ENCODE measurements at places on chromosomes 4 and X.

- no peaks in the 10 kb centered on the region for H3K36me3 ChIP-seq
- DNase-seq: no peak
- H3K4me3 ChIP-seq: no peak overlapping the region
- H3K27ac ChIP-seq: no peak overlapping the region
Observed at GRCh38 chrX:111284631-111285293, 14.5 kb upstream of the CAPN6 start.

DNA sequence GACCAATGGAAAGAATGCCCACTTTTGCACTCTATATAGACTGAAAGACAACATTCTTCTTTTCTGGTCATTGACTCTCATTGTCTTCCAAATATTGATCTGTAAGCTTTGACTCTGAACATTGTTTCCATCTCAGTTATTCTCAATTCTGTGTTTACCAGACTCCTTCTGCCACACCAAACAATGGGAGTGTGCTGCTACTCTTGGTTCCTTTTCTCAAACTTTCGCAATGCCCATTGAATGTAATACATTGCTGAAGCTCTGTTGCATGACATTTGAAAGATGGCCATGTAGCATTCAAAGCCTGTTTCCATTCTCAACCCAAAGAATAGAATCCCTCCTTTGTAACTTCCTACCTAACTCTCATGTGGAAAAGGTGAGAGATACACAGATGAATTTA is 136.2 kb downstream of the BTC start:
- no peaks in the 10 kb centered on the region for H3K27me3 ChIP-seq
- no peak for DNase-seq
- H3K27ac ChIP-seq: no peak overlapping the region
- no peaks in the 10 kb centered on the region for H3K36me3 ChIP-seq
- H3K4me3 ChIP-seq: no peak overlapping the region
- H3K4me1 ChIP-seq: no peaks in the 10 kb centered on the region

- no peaks in the 10 kb centered on the region for H3K4me1 ChIP-seq
- no peak for DNase-seq
- no peaks in the 10 kb centered on the region for H3K27me3 ChIP-seq
- H3K4me3 ChIP-seq: no peak overlapping the region
Observed at GRCh38 chr4:19940861-19941260, 310.8 kb upstream of the SLIT2 start.

GRCh38 chr4:164081801-164082200 is 587.3 kb downstream of the TMA16 start:
- H3K4me1 ChIP-seq: no peaks in the 10 kb centered on the region
- no peak overlapping the region for H3K4me3 ChIP-seq
- no peaks in the 10 kb centered on the region for H3K36me3 ChIP-seq
- no peak overlapping the region for H3K27ac ChIP-seq
- DNase-seq: no peak
- H3K27me3 ChIP-seq: no peaks in the 10 kb centered on the region

DNA sequence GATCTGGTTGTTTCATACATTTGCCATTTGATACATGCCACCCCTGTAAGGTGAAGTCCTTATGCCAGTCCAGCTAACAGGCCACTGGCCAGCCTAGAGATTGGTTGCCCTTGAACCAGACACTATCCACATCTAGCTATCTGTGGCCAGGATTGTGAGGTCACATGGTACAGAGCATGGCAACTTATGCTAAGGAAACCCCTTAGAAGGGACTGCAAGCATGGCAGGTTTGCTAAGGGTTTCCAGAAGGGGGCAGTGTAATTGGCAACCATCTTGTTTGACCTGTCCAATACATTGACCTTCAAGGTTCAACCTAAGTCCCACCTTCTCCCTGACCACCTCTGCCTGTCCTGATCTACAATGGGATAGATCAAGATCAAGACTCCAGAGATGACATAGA is 47.5 kb downstream of the SMC1A start:
- no peak for DNase-seq
- H3K4me3 ChIP-seq: no peak overlapping the region
- H3K36me3 ChIP-seq: peaks cover 16% of the 10 kb centered on the region
- H3K27ac ChIP-seq: no peak overlapping the region

DNA sequence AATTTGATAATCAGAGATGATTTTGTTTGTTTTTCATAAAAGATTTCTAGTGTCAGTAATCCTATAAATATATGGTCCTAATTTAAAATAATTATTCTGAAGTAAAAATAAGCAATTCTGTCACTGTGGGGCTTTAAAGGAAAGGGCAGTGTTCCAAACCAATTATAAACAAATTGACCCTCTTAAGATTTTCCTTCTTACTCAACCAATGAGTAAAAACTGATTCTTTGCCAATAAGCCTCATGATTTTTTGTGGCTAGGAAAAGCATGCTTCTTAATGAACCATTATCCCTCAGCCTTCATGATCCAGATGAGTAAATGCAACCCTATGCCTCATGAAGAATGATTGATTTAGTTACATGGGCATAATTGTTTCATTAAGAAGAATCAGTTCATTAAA is 1010.4 kb downstream of the ADGRL3 start:
- no peaks in the 10 kb centered on the region for H3K4me1 ChIP-seq
- H3K36me3 ChIP-seq: no peaks in the 10 kb centered on the region
- DNase-seq: no peak
- H3K27ac ChIP-seq: no peak overlapping the region

DNA sequence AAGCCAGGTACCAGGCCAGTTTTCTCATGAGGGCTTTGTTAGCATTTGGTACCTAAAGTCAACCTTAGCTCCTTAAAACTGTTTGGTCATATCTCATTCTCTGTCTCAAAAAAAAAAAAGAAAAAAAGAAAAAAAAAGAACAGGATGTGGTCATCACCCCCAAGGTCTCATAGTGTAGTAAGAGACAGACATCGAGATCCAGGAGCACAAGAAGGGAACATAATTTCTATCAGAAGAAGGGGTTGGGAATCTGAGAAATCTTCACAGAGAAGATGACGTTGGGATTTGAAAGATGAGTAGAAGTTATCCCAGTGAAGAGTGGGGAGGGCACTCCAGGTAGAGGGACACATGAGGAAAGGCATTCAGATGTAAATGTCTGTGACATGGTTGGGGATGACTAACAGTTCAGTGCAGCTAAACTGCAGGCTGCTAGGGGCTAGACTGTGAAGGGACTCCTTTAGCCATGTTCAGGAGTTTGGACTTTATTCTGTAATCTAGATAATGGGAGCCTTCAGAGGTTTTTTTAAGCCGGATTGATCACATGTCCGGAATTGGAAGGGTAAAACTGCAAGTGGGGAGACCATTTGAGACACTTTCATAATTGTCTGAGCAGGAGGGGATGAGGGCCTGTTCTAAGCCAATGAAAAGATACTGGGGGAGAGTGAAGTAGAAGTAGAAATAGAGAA is 26.9 kb upstream of the GJB1 start:
- no peaks in the 10 kb centered on the region for H3K36me3 ChIP-seq
- H3K27ac ChIP-seq: no peak overlapping the region
- no peak for DNase-seq
- peak overlapping the region; percentile 45 for H3K4me3 ChIP-seq

DNA sequence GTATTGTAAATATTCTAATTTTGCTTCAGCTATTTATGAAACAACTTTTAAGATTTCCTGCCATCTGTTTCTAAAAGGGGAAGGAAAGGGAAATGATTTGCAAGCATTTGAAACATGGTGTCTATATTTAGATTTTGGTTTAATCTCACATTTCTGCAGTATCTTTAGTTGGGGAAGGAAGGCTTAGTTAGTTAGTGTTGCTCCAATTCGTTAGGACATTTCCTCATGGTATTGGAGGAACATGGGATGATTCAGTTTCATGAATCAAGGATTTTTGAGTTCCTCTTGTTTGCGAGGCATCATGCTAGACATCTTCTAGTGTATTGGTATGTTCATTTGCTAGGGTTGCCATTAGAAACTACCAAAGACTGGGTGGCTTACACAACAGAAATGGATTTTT is 20.5 kb upstream of the TMEM192 start:
- H3K27ac ChIP-seq: no peak overlapping the region
- no peaks in the 10 kb centered on the region for H3K36me3 ChIP-seq
- H3K27me3 ChIP-seq: no peaks in the 10 kb centered on the region

- H3K36me3 ChIP-seq: no peaks in the 10 kb centered on the region
- DNase-seq: no peak
Observed at GRCh38 chr4:173990126-173990868, 293.2 kb downstream of the FBXO8 start.

DNA sequence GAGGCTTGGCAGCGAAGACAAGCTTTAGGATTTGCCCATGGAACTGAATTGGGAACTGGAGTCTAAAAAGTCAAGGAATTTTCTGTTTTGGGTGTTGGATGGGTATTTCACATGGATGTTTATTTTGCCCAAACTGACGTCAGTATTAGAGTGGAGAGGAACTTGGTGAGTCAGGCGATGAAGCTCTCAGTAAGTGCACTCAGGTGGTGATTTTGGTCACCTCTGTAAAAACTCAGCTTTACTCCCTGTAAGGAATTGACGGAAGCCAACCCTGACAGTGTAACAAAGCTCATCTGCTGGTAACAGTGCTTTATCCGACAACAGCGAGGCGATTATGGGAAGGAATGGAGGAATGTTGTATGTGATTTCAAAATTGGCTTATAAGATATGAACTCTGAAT is 77.0 kb upstream of the PGRMC2 start:
- no peaks in the 10 kb centered on the region for H3K36me3 ChIP-seq
- H3K4me1 ChIP-seq: no peaks in the 10 kb centered on the region
- H3K27ac ChIP-seq: no peak overlapping the region
- H3K27me3 ChIP-seq: no peaks in the 10 kb centered on the region
- no peak for DNase-seq
- H3K4me3 ChIP-seq: no peak overlapping the region

DNA sequence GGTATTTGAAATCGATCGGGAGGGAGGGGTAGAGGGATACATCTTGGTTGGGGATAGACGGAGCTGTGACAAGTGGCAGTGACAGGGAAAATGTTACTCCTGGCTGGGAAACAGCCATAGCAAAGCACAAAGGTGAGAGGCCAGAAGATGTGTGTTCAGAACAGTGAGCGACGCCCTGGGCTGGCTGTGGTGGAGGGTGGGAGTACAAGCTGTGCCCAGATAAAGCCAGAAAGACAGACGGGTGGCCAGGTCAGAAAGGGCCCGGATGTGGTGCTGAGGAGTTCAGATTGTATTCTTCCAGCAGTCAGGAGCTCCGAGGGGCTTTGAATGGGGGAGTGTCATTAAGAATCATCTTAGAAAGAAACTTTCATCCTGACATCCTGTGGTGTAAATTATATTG is 27.9 kb downstream of the CCDC149 start:
- no peak for DNase-seq
- H3K4me1 ChIP-seq: no peaks in the 10 kb centered on the region
- no peak overlapping the region for H3K27ac ChIP-seq
- no peak overlapping the region for H3K4me3 ChIP-seq

- H3K27ac ChIP-seq: no peak overlapping the region
- no peaks in the 10 kb centered on the region for H3K4me1 ChIP-seq
- H3K36me3 ChIP-seq: no peaks in the 10 kb centered on the region
- DNase-seq: no peak
Observed at GRCh38 chr4:52376132-52376704, 282.9 kb downstream of the USP46 start.

DNA sequence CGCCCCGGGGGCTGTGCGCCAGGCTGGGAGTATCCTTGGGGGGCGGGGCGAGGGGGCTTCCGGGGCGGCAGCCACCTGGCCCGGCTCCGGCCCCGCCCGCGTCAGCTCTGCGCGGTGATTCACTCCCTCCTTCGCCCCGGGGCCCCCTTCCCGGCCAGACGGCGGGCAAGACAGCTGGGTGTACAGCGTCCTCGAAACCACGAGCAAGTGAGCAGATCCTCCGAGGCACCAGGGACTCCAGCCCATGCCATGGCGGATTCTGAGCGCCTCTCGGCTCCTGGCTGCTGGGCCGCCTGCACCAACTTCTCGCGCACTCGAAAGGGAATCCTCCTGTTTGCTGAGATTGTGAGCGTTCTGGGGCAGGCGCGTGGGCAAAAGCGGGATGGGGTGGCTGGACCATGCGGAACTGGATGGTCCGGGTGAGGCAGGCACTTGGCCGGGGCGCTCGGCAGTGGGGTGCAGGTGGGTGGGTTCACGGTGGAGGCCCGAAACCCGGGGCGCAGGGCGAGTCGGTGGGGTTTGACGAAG is at the start of gene PLP2:
Gene PLP2 (plus strand): TSS at position 147 of the 528 bp plus-strand sequence. CDS start 103 bp downstream, at position 250.
- peak within 1 kb of the TSS; percentile 66 for H3K4me3 ChIP-seq
- no peaks in the 10 kb centered on the region for H3K27me3 ChIP-seq
- DNase-seq: peak; percentile 64
- peaks cover 22% of the 10 kb centered on the region for H3K4me1 ChIP-seq

- peak overlapping the region; percentile 88 for H3K27ac ChIP-seq
- H3K36me3 ChIP-seq: peaks cover 42% of the 10 kb centered on the region
- no peaks in the 10 kb centered on the region for H3K27me3 ChIP-seq
- H3K4me1 ChIP-seq: peaks cover 26% of the 10 kb centered on the region
- DNase-seq: no peak
Observed at GRCh38 chrX:72276478-72276953, 532 bp downstream of the RPS4X start.

- no peaks in the 10 kb centered on the region for H3K36me3 ChIP-seq
- DNase-seq: no peak
- H3K4me3 ChIP-seq: no peak overlapping the region
- no peak overlapping the region for H3K27ac ChIP-seq
- H3K27me3 ChIP-seq: no peaks in the 10 kb centered on the region
- no peaks in the 10 kb centered on the region for H3K4me1 ChIP-seq
Observed at GRCh38 chr4:52780617-52781354, 29.6 kb upstream of the ERVMER34-1 start.

DNA sequence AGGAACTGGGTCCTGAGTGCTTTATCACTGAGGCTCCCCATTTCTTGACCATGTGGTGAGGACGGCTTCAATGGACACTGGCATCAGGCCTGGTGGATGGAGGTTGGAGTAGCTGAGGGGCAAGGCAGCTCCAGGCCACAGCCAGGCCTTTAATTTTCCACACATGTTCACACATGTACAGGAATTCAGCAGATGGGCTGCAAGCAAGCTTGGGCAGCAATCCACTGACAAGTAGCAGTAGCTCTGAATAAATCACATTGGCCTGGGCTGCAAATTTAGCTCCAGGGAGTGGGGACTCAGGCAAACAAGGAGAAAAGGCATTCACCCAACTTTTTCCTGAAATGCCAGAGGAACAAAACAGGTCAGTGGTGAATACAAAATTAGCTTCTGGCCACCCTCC is 107.8 kb upstream of the SCML1 start:
- H3K27me3 ChIP-seq: no peaks in the 10 kb centered on the region
- H3K4me1 ChIP-seq: no peaks in the 10 kb centered on the region
- H3K36me3 ChIP-seq: no peaks in the 10 kb centered on the region
- no peak overlapping the region for H3K27ac ChIP-seq
- DNase-seq: no peak
- no peak overlapping the region for H3K4me3 ChIP-seq

- H3K27me3 ChIP-seq: no peaks in the 10 kb centered on the region
- no peaks in the 10 kb centered on the region for H3K4me1 ChIP-seq
- H3K27ac ChIP-seq: no peak overlapping the region
Observed at GRCh38 chrX:38656350-38656915, 95.1 kb downstream of the TSPAN7 start.

DNA sequence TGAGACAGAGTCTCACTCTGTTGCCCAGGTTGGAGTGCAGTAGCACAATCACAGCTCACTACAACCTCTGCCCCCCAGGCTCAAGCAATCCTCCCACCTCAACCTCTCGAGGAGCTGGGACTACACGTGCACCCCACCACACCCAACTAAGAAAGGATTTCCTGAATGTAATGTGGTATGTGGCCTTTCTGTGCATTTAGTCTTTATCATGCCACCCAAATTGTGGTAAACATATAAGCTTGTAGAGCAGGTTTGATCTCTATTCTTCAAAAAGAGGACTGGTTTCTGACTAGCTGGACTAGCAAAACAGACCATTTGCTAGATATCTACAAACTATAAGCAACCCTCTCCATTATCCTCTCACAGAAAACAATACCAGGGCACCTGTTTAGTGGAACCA is 33.6 kb downstream of the ELOVL6 start:
- no peak overlapping the region for H3K4me3 ChIP-seq
- no peak for DNase-seq
- H3K27ac ChIP-seq: no peak overlapping the region

GRCh38 chr4:48331577-48332330 is 9.6 kb upstream of the SLAIN2 start:
- no peaks in the 10 kb centered on the region for H3K36me3 ChIP-seq
- DNase-seq: no peak
- no peaks in the 10 kb centered on the region for H3K27me3 ChIP-seq

Measured in lower lobe of right lung (tissue), 2 donors.